ENCODE measurements at places on chromosomes 3 and 15.

DNA sequence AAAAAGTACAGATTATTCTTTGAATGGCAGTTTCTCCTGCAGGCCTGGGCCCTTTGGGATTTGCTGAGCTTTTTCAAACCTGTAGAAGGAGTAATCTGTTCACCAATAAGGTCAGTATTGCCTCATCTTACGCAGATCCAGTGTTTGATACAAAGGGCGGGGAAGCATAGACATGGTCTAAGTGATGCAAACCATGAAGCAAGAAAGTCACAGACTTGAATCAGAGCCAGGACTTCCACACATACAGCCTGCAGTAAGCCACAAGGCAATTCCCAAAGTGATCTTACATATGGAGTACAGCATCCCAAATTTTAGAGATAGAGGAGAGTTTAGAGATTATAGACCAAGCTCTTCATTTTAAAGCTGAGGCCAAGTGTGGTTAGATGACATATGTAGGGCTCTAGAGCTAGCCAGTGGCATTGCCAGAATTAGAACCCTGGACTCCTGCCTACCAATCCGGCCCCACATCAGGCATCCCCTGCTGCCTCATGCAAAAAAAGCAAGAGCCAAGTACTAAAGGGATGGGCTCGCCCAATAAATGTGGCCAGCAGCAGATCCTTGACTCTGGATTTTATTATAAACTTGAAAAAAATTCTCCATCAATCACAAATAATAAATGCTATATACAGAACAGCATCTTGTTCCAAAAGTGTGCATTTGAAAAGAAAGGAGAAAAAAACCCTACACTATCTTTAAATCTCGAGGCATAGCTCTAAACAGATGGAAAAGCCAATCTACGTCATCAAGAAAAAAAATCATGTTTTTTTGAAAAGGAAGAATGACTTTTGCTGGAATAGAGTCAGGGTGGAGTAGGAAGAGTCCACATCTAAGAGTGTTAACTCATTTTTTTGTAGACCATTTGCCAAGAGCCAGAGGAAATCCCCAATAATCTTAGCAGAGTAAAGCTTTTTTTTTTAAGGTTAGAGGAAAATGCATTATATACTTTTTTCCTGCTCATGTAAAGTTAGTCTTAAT lies 24.0 kb downstream of the ABI3BP start:
- DNase-seq, result no peak

- DNase-seq, result no peak
These were observed 76.7 kb upstream of the LPP start for GRCh38 chr3:188077160-188077799.

DNA sequence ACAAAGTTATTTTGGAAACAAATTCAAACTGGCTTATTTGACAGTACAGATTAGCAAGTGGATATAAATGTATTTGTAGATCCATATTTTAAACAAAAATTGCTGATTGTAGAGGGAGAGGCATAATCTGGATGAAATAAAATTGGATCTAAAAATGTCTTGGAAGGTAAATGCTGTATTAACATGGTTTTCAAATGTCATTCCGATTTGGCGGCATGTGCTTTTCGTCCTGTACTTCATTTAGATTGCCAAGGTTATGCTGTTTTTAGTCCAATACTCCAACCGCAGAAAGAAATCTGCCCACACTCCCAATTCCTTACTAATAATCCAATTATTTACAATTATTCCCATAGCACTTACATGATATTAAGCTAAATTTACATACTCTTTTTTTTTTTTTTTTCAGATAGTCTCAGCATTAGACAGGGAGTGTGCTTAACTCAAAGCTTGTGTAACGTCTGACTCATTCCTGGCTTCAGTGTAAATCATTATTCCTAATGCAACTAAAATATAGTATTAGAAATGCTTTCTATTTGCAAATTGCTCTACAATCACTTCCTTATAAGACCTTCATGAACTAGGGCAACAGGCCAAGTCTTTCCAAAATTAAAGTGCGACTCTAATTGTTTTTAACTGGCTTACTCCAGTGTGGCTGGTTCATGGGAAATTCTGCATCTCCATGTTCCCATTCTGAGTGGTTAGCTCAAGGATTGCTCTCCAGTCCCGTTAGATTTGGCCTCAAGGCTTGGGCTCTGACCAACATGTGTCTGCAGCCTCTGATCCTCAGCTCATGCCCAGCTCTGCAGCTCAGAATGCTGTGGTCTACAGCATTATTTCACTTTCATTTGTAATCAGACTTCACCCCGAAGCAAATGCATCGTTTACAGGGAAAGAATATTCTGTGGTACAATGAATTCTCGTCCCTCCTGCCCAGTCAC lies 103.9 kb downstream of the FBN1 start:
- peak; percentile 27 for DNase-seq

DNA sequence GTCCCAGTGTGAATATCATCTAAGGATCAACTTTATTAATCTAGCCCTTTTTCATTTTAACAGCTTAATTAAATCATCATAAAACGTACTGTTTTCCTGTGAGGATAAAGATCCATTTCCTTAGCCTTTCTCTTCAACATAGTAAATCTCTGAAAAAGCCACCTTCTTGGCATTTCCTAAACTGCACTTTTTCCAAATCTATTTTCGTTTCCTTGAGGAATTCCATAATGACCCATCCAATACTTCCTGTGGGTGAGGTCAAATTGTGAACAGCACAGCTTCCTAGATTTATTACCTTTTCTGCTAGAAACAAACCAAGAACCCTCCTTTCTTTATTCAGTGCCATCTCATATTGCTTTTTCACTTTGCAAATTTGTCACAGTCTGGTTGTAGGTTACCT lies 129.4 kb upstream of the CNTN4 start:
- DNase-seq, result no peak

DNA sequence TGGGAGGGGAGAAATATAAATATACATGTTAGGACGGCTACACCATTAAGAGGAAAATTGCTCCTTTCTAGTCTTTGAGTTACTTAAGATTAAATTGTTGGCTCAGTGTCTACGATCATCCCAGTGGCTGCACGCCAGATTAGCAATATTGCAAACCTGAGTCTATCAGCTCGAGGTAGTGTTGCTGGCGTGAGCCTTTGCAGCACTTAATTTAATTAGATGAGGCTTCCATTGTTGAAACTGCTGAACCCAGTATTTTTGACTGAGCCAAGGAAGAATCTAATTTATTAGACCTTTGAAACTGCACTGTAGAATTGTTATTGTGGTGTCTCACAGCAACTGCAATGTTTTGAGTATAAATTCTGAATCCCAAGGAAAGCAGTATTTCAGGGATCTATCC lies 782.4 kb upstream of the ROBO1 start:
- no peak for DNase-seq

- DNase-seq, result no peak
These were observed 159.0 kb upstream of the KCNH8 start for GRCh38 chr3:18989237-18989795.

GRCh38 chr3:43015991-43016865 lies 37.1 kb downstream of the GASK1A start:
- no peak for DNase-seq
